ENCODE measurements at places on chromosomes 5 and 9.
A peak's percentile ranks its signal among the peaks of the same experiment; 100 is the strongest.

DNA sequence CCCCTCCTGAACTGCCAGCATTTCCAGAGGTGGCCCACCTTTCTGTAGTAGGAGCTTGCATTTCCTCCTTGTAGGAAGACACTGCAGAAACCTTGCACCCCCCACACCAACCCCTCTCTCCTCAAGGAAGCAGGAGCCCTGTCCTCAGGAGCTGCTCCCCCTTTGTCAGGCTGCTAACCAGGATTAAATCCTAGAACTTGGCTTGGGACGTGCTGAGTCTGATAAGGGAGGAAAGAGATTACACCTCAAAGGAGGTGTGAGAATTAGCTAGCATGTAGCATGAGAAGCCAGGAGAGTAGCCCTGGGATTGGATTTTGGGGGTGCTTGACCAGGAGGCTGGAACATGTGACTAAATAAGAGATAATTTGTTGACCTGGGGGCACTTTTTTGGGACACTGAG, 119.8 kb upstream of the ALDH1B1 start:
- DNase-seq = no peak

DNA sequence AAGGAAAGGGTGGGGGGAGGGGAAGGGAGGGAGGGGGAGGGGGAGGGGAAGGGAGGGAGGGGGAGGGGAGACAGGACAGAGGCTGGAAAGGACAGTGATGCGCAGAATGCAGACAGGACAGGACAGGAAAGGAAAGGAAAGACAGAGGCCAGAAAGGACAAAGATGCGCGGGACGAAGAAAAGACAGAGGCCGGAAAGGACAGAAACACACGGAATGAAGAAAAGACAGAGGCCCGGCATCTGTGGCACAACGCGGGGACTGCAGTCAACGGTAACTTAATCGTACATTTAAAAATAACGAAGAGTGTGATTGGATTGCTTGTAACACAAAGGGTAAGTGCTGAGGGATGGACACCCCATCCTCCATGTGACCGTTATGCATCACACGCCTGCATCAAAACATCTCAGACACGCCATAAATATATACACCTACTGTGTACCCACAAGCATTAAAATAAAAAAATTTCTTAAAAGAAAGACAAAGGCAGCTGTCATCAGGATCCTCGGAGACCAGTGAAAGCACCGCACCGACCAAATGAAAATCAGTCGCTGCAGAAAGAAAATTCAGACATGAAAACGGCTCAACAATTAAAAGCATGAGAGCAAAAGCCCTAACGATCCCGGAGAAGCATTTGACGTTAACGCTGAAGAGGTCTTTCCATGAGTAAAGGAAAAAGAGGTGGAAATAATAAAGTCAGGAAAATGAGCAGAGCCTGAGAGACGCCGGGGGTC, 52.9 kb upstream of the EXOC3 start:
- DNase-seq = no peak

DNA sequence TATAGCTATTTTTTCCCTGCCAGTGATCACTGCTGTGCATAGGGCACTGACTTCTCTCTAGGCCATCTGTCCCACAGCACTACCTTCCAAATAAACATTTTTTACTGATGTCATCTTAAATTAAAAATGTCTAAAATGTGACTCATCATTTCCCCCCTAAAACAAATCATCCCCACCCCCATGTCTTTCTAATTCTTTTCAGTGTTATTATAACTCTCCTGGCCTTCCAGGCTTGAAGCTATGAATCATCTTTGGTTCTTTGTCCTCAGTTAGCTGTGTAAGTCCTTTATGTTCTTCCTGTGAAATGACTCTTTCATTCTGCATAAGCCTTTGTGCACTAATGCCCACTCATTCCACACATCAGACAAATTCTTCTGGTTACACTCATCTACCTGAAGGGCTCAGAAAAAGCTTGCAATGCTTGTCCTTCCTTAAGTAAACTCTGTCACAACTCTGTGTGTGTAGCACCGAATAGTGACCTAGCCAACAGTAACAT, 78.1 kb downstream of the CFAP95 start:
- DNase-seq = no peak

GRCh38 chr9:129027224-129027684, 877 bp downstream of the SH3GLB2 start:
- DNase-seq = no peak

DNA sequence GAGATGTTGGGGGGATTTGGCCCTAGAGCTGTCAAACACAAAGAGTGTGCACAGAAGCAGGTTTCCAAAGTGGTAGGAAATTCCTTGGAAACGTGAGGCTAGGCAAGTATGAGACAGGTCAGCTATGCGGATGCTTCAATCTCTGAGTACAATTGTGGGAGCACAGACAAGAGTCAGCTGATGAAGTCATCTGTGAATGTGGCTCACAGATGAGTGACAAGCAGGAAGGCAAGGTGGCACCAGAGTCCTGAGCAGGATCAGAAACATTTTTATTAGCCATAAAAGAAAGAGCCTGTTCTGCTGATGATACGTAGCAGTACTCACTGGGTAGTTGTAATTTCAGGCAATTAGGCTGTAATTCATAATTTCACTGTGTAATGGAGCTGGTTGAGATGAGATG, 117.0 kb downstream of the DCP2 start:
- DNase-seq = no peak

- DNase-seq = no peak
These were observed 339.2 kb downstream of the ADAMTS6 start for GRCh38 chr5:65142511-65143011.

DNA sequence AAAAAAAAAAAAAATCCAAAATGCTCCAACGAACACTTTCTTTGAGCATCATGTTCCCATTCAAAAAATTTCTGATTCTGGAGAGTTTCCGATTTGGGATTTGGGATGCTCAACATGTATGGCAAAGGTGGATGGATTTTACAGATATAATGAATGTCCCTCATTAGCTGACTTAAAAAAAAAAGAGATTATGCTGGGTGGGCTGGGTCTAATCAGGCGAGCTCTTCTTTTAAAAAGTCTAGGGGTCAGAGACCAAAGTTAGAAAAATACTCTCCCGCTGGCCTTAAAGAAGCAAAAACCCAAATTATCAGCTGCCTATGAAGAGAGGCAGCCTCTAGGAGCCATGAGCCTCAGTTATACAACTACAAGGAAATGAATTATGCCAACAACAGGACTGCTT, 15.2 kb upstream of the CTNNAL1 start:
- DNase-seq = no peak

GRCh38 chr5:8491254-8491653, 622.3 kb downstream of the MTRR start:
- DNase-seq = no peak

- peak; percentile 13 for DNase-seq
These were observed 21.2 kb upstream of the MLANA start for GRCh38 chr9:5869315-5870019.

DNA sequence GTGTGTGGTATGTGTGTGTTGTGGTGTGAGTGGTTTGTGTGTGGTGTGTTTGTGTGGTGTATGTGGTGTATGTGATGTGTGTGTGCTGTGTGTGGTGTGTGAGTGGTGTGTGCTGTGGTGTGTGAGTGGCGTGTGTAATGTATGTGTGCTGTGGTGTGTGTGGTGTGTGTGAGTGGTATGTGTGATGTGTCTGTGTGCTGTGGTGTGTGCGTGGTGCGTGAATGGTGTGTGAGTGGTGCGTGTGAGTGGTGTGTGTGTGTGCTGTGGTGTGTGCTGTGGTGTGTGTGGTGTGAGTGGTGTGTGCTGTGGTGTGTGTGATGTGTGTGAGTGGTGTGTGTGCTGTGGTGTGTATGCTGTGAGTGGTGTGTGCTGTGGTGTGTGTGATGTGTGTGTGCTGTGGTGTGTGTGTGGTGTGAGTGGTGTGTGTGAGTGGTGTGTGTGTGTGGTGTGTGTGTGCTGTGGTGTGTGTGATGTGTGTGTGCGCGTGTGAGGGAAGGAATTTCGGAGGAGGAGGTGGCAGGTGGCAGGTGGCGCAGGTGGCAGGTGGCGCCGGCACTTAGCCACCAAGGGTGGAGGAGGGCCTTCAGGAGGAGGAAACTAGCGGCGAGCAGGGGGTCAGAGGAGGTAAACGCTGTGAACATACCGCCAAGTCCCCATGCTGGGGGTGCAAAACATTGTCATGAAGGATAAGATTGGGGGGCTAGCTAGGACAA, 191.8 kb downstream of the MELK start:
- no peak for DNase-seq

GRCh38 chr5:169223595-169223953, 77.4 kb downstream of the SLIT3 start:
- no peak for DNase-seq

- DNase-seq = no peak
These were observed 707 bp upstream of the RIMOC1 start for GRCh38 chr5:41903382-41903891.

DNA sequence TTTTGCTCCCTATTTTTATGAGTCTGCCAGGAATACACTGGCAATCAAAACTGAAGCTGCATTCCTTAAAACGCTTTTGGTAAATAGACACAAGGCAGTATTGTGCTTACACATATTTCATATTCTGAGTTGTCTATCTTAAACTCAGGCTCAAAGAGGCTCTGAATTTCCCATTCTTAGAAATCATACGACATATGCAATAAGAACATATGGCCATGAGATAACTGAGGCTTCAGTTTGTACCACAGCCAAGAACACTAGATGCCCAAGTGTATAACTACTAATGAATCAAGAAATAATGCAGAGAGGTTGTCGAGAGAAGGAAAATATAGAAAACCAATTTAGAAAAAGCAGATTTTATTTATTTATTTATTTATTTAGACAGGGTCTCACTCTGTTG, 357.4 kb downstream of the NDUFS4 start:
- DNase-seq = no peak

DNA sequence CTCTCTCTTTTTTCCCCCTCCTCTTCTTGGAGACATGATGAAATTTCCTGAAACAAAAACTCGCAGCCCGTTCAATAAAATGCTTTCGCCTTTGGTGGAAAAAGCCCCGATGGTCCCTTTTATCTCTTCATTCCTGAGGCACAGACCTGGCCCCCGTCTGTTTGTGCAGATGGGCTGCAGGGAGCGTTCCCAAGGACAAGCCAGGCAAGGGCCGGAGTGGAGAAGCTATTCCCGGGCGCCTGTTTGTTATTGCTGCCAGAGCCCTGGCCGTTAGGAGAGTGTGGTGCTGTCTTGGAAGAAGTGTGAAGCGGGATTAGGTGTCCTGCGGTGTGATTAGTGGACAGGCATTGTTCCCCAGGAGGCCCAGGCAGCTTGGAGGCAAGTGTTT, 71.9 kb downstream of the SMIM23 start:
- no peak for DNase-seq

- no peak for DNase-seq
These were observed 37.7 kb upstream of the IL7R start for GRCh38 chr5:35819026-35819425.

- no peak for DNase-seq
These were observed 18.0 kb downstream of the IL9 start for GRCh38 chr5:135877570-135878155.

DNA sequence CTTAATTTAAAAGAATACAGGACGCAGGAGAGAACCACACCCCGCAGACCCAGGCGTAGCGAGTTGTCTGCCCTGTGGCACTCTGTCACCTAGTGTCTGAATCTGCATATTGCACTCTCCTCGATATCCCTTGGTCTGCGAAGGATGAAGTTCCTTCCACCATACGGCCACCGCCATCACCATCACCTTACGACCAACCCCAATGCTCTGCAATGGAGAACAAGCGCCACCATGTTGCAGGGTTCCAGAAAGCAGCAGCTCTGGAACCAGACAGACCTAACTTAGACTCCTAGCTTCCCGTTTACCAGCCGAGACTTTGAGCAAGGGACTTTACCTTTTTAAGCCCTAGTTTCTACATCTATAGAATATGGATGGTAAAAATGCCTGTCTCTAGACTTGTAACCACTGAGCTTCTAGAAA, 77.4 kb upstream of the DMRT1 start:
- DNase-seq = peak; percentile 37

- no peak for DNase-seq
These were observed 42.8 kb downstream of the RASGEF1C start for GRCh38 chr5:180166176-180166575.

- DNase-seq = no peak
These were observed 522.9 kb downstream of the CCDC171 start for GRCh38 chr9:16075696-16076095.

GRCh38 chr9:16499892-16500291, 370.6 kb downstream of the BNC2 start:
- DNase-seq = no peak

- peak; percentile 30 for DNase-seq
These were observed 19.6 kb upstream of the TMEM252 start for GRCh38 chr9:68560071-68560844.

DNA sequence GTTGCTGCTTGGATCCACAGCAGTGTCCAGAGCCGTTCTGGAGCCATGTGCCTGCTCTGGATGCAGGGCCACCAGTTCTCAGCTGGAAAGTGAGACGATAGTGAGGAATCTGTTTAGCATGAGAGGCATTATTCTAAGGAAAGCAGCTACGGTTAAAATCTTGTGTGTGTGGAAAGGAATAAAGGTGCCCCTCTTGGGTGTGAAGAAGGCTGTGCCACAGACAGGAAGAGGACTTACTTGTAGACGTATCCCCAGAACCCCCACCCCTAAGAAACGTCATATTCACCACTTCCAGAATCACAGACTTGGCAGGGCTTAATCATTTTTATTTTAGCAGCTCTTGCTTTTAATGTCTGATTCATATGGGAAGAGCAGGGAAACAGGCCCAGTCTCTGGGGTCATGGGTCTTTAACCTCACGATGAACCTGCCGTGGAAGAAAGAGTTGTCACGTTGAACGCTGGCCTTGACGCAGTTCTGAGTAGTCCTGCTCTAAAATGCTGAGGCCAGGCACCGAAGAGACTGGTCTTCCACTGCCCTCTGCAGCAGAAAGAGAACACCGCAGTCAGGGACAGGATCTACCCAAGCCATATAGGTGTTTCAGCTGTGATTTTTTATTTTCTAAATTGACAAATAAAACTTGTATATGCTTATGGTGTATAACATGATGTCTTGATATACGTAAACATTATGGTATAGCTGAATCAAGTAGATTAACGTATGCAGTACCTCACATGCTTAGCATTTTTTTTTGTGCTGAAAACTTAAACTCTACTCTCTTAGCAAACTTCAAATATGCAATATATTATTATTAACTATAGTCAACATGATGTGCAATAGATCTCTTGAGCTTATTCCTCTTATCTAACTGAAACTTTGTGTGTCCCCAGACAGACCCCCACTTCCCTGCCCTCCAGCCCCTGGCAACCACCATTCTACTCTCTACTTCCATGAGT, 38.8 kb downstream of the CARTPT start:
- peak; percentile 28 for DNase-seq

DNA sequence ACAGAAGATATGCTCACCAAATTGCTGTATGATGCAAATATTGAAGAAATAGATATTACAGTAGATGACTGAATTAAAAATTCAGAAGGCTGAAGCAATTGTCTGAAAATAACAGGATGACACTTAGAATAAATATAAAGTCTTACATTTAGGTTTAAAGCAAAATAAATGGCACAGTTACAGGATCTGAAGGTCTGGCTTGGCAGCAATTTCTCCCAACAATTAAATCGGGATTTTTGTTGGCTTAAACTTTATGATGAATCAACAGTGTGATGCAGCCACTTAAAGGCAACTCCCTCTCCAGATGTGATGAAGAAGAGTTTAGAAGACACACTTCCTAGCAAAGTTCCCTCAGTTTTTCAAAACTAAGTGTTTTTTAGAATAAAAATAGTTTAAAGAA, 80.5 kb downstream of the NREP start:
- DNase-seq = no peak

- DNase-seq = no peak
These were observed 30.3 kb upstream of the TIFAB start for GRCh38 chr5:135482381-135482933.

GRCh38 chr9:70607926-70608325, 193.5 kb upstream of the KLF9 start:
- no peak for DNase-seq
